Cortex of kidney (tissue), 1 donor: ENCODE measurements at places on chromosomes 2 and 18.

GRCh38 chr2:94999431-94999883 is 26.1 kb upstream of the MAL start:
- no peak for DNase-seq

DNA sequence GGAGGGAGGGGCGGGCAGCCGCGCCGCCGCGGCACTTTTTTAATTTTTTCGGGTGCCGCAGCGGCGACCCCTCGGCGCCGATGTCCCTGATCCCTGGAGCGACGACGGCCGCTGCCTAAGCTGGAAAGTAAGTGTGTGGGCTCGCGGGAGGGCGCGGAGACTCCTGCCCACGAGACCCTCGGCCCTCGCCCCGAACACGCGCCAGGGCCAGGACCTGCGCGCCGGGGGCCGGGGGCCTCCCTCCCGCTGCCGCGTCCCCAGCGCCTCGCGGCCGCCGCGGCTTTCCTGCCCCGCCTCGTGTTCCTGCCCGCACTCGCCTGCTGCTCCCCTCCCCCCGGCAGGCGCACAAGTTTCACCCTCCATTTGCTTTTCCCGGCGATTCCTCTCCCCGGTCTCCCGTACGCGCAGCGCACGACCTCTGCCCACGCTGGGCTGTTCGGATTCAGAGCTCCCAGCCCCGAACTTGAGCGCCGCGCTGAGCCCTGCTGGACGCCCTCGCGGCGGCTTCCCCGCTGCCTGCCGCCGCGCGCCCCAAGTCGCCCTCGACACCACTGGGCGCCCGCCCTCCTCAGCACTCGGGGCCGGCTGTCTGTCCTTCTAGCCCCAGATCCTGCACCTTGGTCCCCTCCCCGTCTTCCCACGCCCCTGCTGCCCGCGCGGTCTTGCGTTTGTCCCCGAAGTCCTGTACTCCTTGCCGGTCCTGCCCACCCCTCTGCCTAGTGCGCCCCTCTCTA is 507 bp downstream of the PKP4 start:
- DNase-seq = no peak

DNA sequence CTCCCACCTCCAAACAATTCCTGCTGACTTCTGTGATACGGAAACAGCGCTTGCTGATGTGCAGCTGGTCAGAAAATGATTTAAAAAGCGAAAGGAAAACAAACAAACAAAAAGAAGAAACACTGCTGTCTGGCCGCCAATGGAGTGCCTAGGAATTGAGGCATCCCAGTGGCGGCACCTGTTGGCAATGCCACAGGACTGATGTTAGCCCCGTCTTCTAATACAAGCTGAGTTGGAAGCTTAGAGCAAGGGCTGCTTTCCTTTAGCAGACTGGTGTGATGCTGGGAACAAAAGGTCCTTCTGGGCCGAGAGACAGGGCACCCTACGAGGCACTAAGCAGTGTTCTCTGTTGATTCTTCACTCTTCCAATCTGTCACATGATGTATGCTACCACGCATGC is 163.6 kb upstream of the REV1 start:
- no peak for DNase-seq

- DNase-seq = no peak
Observed at GRCh38 chr2:75986617-75987016, 275.9 kb upstream of the GCFC2 start.

- DNase-seq = no peak
Observed at GRCh38 chr2:213443921-213444320, 159.7 kb downstream of the SPAG16 start.

- DNase-seq = no peak
Observed at GRCh38 chr2:223700221-223700620, 98.1 kb upstream of the SCG2 start.

DNA sequence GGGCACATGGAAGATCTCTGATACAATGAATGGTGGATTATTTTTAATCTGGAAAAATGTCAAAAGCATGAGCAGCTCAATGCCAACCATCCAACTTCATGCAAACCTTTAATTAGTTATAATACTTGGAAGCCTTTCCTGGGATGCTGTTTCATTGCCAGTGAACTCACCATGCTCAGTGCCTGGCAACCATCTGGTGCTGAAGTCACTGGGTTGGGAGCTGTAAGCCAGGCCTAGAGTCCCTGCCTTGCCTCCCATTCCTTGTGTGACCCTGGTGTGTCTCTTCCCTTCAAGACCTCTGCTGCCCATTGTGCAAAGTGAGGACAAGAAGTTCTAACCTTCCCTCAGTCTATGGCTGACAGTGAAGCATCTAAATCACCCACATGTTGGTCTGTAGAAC is 458.7 kb downstream of the RNF144A start:
- no peak for DNase-seq

DNA sequence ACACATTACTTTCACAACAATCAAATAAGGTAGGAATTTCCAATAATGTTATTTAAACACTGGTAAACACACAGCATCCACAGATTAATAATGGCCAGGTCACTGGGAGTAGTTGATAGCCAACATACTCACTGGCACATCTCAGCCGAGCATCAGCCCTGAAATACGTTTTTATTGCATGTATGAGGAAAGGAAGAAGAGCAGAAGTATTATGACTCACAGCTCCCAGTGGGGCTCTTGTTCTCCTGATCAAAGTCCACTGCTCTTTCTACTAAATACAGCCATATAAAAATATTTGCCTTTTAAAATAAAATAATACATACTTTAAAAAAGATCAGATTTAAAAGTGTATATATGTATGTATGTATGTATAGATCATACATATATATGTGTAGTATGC is 999.6 kb downstream of the SUCLG1 start:
- no peak for DNase-seq

- no peak for DNase-seq
Observed at GRCh38 chr2:98519156-98519555, 74.5 kb downstream of the INPP4A start.

GRCh38 chr2:241820625-241821384 is 11.8 kb downstream of the NEU4 start:
- DNase-seq = no peak

DNA sequence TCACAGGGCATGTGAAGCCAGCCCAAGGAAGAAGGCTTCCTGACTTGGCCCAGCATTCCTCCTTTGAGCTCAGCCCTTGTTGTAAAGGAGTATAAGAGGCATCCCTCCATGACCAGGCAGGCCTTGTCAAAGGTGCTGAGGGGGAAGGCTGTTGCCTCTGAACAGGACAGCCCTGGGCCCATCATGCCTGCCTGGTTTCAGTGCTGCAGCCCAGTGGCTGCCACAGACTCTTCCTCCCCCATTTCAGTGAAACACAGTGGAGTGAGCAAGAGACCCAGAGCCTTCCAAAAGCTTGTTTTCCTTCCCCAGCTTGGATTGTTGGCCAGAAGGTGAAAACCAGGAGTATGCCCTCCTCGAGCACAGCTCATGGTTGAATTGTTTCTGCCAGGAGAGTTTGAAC is 19.9 kb upstream of the RPL37A start:
- no peak for DNase-seq

GRCh38 chr2:7593360-7593759 is 676.1 kb downstream of the RNF144A start:
- no peak for DNase-seq

DNA sequence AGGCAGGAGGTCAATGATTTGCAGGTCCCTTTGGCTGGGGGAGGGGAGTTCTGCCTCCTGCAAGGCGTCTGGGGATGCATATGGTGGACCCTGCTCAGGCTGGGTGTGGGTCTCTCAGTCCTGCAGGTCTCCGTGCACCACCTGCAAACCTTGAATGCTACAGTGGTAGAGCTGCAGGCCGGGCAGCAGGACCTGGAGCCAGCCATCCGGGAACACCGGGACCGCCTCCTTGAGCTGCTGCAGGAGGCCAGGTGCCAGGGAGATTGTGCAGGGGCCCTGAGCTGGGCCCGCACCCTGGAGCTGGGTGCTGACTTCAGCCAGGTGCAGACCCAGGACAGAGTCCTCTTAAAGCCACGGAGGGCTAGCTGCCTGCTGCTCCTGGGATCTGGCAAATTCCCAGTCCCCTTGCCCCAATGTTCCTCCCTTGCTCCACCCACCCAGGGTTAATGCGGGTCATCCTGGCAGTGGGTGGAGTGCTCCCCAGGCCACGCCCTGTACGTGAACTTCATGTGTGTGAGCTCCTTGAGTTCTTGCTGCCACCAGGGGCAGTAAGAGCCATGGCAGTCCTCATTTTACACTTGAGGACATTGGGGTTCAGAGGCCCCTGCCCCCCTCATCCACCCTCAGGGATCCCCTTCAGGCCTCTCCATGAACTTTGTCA is 3.1 kb downstream of the PROM2 start:
- DNase-seq = no peak
